ENCODE measurements at places on chromosomes 11 and 22.

DNA sequence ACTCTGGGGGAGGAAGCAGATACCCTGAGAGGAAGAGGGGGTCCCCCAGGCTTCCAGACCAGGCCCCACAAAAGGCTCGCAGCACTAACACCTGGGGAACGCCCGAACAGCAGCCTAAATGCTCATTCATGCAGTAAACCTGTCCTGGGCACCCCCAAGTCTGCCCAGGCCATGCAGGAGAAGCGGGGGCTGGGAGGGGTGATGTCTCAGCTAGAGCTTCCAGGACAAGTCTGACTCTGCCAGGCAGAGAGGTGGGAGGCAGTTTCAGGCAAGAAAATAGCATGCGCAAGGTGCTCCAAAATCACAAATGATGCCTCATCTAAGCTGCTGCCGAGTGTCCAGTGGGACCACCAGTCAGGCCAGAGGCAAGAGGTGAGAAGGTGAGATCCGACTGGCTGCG lies 14.6 kb downstream of the CABP7 start:
- DNase-seq, result no peak

DNA sequence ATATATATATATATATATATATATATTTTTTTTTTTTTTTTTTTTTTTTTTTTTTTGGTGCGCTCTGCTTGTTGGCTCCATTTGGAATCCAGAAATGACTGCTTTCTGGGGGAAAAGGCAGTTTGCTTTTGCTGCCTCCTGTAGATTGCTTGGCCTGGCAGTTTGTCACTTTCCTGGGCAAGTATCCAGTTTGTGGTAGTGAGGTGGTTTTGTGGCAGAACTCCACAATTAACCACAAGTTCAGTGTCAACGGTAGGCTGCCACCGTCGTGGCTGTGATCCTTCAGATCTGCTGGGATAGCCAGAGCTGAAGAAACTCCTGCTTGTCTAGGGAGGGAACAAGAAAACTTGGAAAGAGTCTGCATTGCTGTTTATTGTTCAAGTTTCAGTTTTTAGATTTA lies 5.0 kb upstream of the PDE3B start:
- DNase-seq, result no peak

GRCh38 chr22:26977741-26978376 lies 320.5 kb downstream of the MIAT start:
- no peak for DNase-seq

GRCh38 chr11:72815110-72815618 lies 953 bp downstream of the ATG16L2 start:
- no peak for DNase-seq

DNA sequence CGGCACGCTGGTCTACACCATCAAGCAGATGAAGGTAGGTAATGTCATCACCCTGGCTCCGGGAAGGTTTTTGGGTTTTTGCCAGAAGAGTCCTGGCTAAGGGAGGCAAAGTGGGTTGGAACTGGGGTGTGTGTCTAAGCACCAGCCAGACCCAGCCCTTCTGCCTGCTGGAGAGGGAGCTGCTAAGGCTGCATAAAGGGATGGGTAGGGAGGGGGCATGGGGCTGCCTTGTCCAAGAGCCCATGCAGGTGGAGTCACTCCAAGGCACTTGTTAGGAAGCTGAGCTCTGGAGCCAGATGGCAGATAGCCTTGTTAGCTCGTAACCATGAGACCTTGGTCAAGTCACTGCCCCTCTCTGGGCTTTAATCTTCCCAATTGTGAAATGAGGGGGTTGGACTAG lies 48.0 kb downstream of the TIMP3 start:
- no peak for DNase-seq

GRCh38 chr11:61295596-61295926 lies 445 bp upstream of the VWCE start:
- no peak for DNase-seq

GRCh38 chr22:22710719-22711531 lies 66.5 kb downstream of the GGTLC2 start:
- peak; percentile 68 for DNase-seq

- DNase-seq, result no peak
Observed at GRCh38 chr22:19706661-19707151, 7.6 kb upstream of the SEPTIN5 start.

GRCh38 chr11:34909955-34910354 lies 6.2 kb downstream of the APIP start:
- DNase-seq, result no peak

GRCh38 chr11:113317339-113317738 lies 3.0 kb downstream of the TTC12 start:
- DNase-seq, result no peak

DNA sequence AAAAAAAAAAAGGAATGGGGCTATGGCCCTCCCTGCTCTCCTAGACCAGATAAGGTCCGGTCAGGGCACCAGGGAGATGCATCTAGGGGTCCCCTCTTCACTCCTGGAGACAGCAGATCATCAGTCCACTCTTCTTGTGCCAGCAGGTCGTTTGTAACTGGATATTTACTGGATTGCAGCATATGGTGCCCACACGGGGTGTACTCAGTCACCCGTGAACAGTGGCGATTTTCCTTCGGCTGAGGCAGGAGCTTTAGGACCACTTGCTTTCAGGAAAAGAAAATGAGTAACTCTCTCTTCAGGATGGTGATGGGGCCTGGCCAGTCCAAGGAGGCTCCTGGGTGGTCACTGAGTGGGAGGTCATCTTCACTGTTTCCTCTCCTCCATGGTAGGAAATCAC lies 38.3 kb upstream of the RAB1B start:
- no peak for DNase-seq

GRCh38 chr11:108913204-108913603 lies 248.3 kb downstream of the DDX10 start:
- no peak for DNase-seq

GRCh38 chr11:1929621-1930461 lies 10.3 kb downstream of the TNNT3 start:
- DNase-seq, result no peak

DNA sequence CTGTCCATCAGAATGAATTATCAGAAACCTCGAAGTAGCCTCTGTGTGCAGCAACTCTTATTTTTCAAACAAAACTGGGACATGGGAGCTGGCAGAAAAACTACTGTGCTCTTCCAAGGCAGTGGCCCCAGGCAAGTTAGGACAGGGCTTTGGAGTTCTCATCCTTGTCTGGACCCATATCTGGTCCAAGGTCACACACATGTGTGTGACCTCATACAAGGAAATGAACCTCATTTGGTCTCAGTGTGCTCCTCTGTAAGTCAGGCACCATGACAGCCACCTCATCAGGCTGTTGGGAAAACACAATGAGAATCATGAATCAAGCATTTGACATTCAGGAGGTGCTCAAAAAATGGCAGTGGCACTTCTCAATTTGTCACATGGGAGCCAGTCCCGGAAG lies 25.8 kb downstream of the LARGE1 start:
- no peak for DNase-seq
